Epithelial cell of prostate (primary cell): ENCODE measurements at places on chromosomes 16 and 17.

GRCh38 chr16:51845586-51846305 is 694.7 kb upstream of the SALL1 start:
- DNase-seq: no peak

GRCh38 chr16:51287121-51287755 is 136.2 kb upstream of the SALL1 start:
- no peak for DNase-seq

DNA sequence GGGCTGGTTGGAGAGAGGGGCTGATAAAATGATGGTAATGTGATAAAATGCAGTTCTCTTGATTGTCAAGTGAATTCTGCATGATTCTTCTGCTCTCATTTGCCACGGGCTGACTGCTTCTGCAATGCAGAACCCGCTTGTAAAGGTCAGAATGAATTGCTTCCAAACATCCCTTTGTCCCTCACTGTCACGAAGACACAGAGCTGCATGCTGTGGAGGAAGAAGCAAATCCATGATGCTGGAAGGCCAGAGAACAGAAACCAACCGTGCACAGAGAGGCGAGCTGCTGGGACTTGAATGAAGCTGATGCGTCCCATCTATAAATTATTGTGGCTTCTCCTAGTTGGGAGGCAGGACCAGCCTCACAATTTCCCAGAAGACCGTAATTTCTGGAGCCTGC is 171.6 kb downstream of the PRKCB start:
- DNase-seq: no peak

- DNase-seq: no peak
These were observed 31.7 kb downstream of the OSBPL7 start for GRCh38 chr17:47789611-47790561.

DNA sequence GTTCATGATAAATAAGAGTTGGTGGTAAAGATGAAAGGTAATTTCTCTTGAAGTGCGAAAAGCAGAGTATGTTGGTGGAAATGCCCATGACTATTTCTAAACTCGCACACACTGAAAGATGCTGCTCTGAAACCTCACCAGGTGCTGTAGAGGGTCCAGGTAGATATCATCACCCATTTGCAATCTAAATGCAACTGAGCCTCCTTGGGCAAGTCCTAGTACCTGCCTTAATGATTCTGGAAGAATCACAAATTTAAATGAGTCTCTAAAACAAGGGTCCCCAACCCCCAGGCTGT is 5.9 kb upstream of the MMD start:
- no peak for DNase-seq

GRCh38 chr17:38669520-38669919 is 5.2 kb downstream of the EPOP start:
- DNase-seq: no peak

DNA sequence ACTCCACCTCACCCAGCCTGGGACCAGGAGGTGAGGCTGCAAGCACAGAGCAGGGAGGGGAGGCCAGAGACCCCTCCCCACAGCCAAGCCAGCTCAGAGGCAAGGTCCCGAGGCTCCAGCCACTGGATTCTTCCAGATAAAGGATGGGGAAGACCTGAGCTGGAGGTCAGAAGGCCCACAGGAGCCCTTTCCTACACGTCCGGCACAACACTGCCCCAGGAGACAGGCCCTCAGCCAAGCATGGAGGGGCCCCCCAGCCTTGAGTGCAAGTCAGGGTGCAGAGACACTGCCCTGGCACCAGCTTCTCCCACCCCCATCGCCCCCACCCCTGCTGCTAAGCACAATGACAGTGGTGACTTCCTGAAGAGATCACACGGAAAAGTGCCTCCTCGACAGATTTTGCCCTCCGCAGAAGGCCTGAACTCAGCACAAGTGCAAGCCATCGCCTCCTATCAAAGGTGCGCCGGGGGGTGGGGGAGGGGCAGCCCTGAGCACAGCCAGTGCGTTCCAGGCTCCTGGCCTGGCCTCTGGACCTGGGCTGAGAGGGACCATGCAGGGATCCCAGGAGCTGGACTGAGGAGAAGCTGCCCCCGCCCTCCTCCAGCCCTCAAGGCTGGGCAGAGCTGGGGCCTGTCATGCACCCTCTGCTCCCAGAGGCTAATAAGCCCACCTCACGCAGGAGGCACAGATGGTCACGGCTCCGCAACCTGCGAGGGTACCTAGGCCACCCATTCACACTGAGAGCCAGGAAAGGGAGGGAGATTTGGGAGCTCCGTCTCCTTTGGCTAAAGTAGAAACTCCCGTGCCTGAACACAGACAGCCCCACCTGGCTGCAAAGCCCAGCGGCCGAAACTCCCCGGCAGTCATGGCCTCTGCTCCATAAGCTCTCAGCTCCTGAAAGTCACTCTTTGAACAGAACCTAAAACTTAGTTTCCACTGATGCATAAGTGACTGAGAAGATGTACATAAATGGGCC is 2.7 kb downstream of the MAFG start:
- DNase-seq: no peak
